Pancreas (tissue), 10 donors: ENCODE measurements at places on chromosomes 12 and 14.
A peak's percentile ranks its signal among the peaks of the same experiment; 100 is the strongest.

GRCh38 chr12:76014007-76014406, 17.6 kb downstream of the PHLDA1 start:
- DNase-seq: no peak

- DNase-seq: no peak
Observed at GRCh38 chr12:75704208-75704607, 192.8 kb upstream of the KRR1 start.

GRCh38 chr12:105072888-105073488, 11.3 kb downstream of the ALDH1L2 start:
- DNase-seq: no peak

GRCh38 chr14:102544046-102544746, 34.6 kb upstream of the ANKRD9 start:
- no peak for DNase-seq

- no peak for DNase-seq
Observed at GRCh38 chr12:76704693-76705092, 59.2 kb upstream of the ZDHHC17 start.

DNA sequence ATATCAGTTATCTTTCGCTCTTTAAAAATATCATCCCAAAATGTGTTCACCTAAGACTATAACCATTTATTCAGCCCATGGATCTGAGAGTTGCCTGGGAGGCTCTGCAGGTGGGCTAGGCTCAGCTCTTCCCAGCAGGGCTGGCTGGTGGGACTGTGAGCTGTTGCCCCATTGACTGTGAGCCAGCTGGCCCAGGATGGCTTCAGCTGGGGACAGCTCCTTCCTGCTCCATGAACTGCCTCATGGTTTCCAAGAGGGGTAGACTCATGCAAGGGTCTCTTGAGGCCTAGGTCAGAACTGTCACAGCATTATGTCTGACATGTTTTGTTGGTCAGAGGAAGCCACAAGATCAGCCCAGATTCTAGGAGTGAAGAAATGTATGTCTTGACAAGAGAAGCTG, 114.1 kb upstream of the E2F7 start:
- DNase-seq: no peak

GRCh38 chr12:29655861-29656260, 127.9 kb downstream of the TMTC1 start:
- no peak for DNase-seq

DNA sequence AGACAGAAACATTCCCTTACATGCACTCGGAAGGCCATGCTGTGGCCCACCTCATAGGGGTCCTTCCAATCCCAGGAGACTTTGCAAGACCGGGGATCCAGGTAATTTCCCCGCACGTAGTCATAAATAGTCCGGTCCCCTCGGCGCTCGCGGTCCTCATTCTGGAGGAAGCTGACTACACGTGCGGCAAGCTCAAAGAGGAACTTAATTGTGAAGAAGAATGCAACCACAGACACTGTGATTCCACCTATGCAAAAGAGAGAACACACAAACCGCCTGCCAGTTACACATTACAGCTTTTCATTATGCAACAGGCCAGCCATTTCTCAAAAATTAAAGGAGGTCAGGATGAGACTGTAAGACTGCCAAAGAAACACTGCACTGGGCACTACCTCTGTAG, 28.4 kb downstream of the AREL1 start:
- no peak for DNase-seq

- DNase-seq: peak; percentile 7
Observed at GRCh38 chr14:74763803-74764531, 851 bp downstream of the YLPM1 start.

DNA sequence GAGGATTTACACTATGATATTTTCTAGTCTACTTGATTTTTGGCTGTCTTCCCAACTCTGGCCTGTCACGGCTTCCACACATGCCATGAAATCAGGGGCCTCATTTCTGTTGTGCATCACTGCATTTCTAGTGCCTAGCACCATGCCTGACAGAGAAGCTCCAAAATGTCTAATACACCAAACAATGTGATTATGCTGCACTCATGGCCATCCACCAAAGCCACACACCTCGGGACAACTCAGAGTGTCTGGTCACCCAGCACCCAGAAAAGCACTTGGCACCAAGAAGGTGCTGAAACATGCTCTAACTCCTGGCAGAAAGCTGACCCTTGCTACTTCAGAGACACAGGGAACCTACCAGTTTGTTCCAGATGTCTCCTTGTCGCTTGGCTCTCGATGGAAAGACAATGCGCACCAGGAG, 11.3 kb downstream of the GCN1 start:
- DNase-seq: no peak

DNA sequence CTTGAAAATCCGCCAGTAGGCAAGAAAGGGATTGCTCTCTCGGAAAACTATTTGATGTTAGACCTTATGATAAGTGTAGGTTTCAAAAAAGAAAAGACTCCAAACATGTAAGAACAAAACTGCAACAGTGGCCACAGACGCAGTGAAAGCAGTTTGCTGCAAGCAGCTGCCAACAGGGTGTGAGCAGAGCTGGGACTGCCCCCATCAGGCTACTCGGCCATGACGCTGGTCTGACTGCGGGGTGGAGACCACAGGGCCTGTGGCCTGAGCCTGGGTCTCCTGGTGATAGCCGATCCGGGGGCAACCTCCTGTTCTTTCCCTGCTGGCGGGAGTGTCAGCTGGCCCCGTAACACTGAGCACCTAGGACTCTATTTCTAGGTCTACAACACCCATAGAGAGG, 63.2 kb downstream of the AMN start:
- no peak for DNase-seq

GRCh38 chr12:50440288-50440687, 39.6 kb downstream of the LARP4 start:
- no peak for DNase-seq

- DNase-seq: no peak
Observed at GRCh38 chr14:65849091-65849490, 436.6 kb downstream of the FUT8 start.

DNA sequence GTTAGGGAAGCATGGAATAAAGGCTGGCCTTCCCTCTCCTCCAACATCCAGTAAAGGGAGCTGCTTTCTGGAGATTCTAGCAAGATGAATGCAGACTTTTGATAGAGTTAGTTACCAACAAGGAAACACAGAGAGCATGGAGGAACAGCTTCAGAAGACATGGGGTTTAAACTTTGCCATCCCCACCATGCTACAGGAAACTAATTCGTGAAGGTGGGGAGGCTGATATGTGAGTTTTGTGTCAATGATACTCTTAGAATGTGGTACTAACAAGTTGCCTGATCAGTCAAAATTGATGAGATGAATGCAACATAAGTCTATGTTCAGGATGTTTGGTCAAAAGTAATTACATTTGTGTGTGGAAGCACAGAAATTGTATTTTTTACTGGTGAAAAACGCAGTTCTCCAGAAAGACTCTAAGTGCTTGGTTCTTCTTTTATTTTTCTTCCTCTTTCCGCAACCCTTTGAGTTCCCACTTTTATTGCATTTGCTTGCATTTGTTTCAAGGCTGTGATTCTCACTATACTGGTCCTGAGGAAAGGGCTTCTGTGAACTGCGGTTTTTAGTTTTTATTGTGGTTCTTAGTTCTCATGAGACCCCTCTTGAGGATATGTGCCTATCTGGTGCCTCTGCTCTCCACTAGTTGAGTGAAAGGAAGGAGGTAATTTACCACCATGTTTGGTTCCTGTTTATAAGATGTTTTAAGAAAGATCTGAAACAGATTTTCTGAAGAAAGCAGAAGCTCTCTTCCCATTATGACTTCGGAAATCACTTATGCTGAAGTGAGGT, at the start of gene CLEC4A:
Gene CLEC4A (plus strand): TSS at position 494 of the 789 bp plus-strand sequence. CDS start 262 bp downstream, at position 756.
- no peak for DNase-seq

DNA sequence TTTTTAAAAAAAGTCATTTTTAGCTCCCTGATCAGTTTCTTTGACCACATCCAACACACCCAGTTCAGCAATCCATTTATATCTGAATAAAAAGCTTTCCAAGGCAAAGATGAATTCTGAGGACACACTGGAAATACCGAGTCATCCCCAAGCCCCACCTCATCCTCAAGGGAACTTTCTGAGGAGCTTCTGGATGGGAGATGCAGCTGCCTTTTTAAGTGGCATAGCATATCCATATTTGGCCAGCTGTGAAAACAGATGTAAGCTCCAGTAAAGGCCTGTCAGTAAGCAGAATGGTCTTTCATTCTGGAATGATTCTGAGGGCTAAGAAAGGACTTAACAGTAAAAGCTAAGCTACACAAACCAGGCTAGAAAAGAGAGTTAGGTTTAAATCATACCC, 18.4 kb downstream of the ZFYVE1 start:
- no peak for DNase-seq

GRCh38 chr12:23722655-23723054, 226.8 kb downstream of the SOX5 start:
- DNase-seq: no peak

GRCh38 chr14:92973261-92973797, 50.4 kb downstream of the CHGA start:
- peak; percentile 56 for DNase-seq

- DNase-seq: no peak
Observed at GRCh38 chr12:6178981-6179761, 21.0 kb upstream of the CD9 start.

DNA sequence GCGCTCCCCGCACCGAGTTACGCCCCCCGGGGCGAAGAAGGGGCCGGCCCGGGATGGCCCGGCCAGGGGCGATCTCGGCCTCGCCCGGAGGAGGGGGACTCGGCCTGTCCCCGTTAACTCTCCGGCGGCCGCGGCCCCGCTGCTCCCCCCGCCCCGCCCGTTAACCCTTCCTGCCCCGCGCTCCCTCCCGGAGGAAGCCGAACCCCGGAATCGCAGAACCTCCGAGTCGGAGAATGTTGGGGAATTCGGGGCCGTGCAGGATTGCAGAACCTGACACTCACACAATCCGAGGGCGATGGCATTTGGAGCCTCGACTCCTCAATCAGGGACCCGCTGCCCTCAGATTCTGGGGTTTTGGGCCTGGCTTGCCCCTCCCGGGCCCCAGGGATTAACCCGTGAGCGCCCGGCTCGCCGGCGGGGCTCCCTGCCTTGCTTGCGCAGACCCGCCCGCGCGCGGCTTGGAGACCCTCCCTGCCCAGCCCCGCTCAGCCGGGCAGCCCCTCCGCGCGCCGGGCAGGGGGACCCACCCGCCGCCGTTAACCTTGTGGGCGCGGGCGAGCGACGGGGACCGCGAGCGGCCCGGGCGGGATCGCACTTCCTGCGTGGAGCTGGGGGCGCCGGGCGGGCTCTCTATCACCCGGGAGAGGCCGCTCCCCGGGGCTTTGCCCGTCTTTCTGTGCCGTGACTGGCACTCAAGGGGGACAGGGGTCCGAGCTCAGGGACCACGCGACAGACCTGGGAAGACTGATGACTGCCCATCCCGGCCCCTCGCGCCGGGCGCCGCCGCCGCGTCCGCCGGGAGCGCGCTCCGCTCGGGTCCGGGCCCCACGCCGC, 18.8 kb downstream of the BEGAIN start:
- no peak for DNase-seq

DNA sequence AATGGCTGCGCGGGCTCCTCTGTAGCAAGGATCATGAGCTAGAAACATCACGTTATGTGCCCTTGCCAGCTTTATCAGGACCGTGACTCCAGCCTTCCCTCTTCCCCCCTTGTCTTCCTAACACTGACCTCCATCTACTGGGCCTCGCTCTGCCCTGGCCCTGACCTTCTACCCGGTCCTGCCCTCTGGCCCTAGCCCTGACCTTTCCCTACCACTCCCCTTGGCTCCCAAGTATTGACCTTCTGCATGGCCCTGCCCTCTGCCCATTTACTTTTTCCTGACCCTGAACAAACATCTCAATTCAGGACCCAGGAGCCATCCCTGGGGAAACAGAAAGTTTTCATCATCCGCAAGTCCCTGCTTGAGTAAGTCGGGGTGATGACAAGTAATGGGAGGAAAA, 2.0 kb downstream of the SOAT2 start:
- no peak for DNase-seq

GRCh38 chr14:24979725-24980239, 70.2 kb downstream of the STXBP6 start:
- no peak for DNase-seq

DNA sequence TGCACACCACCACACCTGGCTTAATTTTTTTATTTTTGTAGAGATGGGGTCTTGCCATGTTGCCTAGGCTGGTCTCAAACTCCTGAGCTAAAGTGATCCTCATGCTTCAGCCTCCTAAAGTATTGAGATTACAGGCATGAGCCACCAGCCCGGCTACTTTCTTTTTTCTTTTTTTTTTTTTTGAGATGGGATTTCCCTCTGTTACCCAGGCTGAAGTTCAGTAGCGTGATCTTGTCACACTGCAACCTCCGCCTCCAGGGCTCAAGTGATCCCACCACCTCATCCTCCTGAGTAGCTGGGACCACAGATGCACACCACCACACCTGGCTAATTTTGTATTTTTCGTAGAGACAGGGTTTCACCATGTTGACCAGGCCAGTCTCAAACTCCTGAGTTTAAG, 51.1 kb downstream of the LIMA1 start:
- no peak for DNase-seq

DNA sequence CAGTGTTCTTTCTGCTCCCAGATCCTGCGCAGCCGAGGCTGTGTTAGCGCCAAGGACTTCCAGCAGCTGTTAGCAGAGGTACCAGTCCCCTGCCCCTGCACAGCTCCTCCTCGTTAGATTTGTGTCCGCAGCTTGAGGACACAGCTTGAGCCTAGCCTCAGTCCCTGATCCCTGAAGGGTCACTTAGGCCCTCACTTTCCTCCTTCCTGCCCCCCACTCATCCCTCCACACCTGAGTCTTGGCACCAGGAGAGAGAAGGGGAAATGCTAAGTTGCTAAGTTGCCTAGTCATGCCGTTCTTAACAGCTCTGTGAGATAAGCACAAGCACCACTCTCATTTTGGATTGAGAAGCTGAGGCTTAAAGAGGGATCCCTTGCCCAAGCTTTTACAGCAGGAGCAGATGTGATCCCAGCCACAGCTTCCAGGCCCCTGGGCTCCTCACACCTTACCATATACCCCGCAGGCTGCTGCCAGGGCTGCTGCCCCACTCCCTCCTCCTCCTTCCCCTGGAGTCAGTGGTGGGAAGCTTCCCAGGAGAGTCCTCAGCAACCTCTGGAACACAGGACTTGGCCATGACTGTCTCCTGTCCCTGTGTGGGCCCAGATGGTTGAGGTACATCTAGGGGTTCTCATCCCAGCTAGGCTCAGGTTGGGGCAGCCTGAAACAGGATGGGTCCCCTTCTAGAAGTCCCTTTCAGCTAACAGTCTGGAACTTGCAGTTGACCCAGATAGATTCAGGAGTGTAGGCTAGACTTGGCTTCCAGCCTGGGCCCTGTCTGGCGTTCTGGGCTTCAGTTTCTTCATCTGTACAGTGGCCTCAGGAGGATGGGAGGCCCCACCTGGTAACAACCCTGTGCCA, 975 bp downstream of the OGFOD2 start:
- DNase-seq: no peak

DNA sequence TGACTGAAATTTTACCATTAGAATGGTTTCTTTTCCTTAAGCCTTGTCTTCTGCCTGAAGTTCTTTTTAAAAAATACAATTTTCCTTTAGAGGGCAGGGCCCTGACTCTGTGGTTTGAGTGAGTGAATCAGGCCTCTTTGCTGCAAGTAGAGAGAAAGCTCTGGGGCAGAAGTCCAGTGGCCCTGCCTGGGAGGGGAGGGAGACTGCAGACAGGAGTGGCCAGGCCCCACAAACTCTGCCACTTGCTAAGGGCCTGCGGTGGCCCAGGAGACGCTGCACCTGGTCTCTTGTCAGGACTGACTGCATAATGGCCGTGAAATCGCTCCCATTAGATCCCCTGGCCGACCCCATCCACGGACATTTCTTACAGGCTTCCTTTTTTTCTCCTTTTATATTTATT, 25.5 kb downstream of the TSPAN11 start:
- no peak for DNase-seq

- DNase-seq: no peak
Observed at GRCh38 chr12:77667101-77667500, 163.6 kb upstream of the NAV3 start.
